Central memory CD4-positive, alpha-beta T cell (primary cell): ENCODE measurements at places on chromosomes 7 and 10.

DNA sequence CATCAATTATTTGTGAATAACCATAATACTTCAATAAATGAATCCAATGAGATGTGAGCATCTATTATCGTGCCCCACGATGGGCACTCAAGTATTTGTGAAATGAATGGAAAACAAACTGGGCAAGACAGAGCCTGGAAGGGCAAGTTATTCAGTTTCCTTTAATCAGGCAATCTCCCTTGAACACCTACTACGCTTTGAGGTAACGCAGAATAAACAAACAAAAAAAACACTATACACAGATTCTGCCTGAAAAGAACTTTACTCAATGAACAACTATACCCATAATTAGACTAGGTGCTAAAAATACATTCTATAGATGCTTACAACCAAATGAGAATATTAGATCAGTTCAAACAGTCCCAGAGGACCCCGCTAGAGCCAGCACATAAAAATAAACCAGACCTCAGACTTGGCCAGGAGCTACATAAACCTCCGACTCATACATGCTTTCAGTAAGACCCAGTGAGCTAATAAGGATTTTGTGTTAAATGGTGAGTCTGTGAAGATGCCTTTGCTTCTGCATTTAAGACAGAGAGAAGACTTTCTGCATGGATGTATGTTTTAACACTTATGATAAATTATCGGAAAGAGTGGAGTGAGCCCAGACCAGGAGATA lies 121.3 kb downstream of the MPP7 start:
- DNase-seq: no peak

DNA sequence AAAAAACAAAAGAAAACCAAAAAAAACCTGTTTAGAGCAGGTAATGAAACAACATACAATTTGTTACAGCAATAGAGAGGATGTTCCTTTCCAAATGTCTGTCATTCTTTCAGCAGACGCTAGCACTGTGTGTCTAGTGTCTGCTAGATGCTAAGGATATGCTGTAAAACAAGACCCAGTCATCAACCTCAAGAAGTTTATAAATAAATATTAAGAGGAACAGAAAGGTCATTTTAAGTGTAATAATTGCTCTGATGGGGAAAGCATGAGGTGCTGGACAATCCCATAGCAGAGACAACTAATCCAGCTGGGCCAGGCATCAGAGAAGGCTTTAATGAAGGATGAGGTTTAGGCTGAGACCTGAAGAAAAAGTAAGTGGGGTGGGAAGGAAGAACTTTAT lies 23.3 kb upstream of the ASCC1 start:
- DNase-seq: no peak

GRCh38 chr7:85736085-85736484 lies 549.2 kb upstream of the SEMA3D start:
- DNase-seq: no peak

GRCh38 chr10:77284797-77285196 lies 352.8 kb downstream of the KCNMA1 start:
- DNase-seq: no peak

DNA sequence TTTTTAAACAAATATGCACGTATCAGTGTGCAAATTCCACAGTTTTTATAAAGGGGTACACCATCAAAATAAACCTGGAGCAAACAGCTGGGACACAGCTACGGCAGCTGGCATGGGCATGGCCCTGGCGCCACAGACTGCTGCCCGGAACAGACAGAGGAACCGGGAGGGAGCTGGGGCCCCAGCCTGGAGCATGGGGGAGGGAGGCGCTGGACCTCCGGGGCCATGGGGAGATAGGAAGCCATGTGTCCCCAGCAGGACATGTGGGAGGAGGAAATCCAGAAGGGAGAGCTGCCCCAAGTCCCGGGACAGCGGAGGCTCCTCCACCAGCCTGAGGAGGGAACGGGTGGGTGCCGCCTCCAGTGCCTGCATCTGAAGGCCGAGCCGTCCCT lies 180.1 kb downstream of the MAD1L1 start:
- no peak for DNase-seq

- no peak for DNase-seq
Measured at GRCh38 chr7:138992052-138992531, 10.9 kb upstream of the KIAA1549 start.

- DNase-seq: no peak
Measured at GRCh38 chr7:55425141-55425752, 60.1 kb downstream of the LANCL2 start.

GRCh38 chr10:62264126-62264525 lies 4.5 kb downstream of the RTKN2 start:
- no peak for DNase-seq

- DNase-seq: no peak
Measured at GRCh38 chr7:144384555-144385245, 18.8 kb downstream of the NOBOX start.

GRCh38 chr10:69614130-69614529 lies 15.9 kb upstream of the FAM241B start:
- no peak for DNase-seq

DNA sequence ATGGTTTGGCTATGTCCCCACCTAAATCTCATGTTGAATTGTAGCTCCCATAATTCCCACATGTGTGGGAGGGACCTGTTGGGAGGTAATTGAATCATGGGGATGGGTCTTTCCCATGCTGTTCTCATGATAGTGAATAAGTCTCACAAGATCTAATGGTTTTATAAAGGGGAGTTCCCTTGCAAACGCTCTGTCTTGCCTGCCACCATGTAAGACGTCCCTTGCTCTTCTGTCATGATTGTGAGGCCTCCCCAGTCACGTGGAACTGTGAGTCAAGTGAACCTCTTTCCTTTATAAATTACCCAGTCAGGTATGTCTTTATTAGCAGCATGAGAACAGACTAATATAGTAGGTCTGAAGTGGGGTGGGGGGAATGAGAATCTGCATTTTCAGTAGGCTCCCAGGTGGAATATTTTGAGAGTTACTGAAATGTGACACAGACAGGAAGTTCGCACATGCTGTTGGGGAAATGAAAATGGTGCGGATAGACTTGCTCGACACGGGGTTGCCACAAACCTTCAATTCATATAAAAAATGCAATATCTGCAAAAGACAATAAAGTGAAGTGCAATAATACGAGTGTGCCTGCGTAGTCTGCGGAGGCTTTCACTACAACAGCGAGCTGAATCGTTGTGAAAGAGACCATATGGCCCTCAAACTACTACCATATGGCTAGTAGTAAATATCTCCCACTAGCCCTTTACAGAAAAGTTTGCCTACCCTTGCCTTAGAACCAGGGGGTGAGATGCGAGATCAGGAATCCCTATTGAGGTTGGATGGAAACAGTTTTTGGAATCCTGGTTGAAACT lies 166.1 kb downstream of the GRK5 start:
- no peak for DNase-seq

DNA sequence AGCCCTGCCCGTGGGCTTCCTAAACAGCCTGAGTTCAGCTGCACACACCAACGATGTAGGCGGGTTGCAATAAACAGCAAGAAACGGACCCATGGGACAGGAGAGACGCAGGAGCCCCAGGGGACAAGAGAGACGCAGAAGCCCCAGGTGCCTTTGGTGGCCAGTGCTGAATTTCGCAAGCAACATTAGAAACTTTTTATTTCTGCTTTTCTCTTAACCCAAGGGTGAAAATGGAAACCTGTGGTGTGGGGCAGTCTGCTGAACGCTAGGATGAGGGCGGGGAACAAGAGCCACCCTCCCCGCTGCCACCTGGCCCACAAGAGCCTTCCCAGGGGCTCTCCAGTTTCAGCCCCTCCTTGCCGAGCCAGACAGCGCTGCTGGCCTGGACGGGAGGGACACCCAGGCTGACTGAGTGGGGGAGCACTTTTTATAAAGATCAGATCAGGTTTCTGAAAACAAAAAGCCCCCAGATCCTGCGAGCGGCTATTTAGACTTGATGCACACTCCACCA lies 20.0 kb upstream of the GPR146 start:
- no peak for DNase-seq

DNA sequence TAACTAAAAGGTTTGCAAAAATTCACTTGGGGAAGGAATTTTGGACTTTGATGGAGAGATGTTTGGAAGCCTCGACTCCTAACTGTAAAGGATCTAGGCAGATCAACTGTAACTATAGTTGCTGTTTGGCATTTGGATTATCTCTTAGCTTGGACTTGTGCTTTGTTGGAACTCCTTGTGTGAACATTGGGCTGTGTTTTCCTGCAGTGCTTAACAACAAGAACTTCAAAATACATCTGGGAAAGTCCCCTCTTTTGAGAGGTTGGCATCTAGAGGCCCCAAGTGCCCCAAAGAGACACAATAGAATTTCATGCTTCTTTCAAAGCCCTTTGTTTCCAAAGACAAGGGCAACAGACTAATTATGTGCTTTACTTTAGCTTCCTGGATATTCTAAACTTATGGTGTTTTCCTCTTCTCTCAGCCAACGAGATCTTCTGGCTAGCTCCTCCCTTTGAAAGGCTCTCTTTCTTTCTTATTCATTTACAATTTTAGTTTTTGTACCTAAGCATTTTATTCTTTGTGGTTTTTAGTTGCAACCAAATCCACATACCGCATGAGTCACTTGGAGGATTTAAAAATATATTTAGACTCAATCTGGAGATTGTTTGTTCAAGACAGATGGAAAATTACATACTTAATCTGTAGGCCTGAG lies 11.6 kb downstream of the ABCA13 start:
- no peak for DNase-seq
